T-helper 9 cell (primary cell): ENCODE measurements at places on chromosomes 2 and 18.

- no peak for DNase-seq
Measured at GRCh38 chr2:121860033-121860757, 104.7 kb downstream of the TSN start.

DNA sequence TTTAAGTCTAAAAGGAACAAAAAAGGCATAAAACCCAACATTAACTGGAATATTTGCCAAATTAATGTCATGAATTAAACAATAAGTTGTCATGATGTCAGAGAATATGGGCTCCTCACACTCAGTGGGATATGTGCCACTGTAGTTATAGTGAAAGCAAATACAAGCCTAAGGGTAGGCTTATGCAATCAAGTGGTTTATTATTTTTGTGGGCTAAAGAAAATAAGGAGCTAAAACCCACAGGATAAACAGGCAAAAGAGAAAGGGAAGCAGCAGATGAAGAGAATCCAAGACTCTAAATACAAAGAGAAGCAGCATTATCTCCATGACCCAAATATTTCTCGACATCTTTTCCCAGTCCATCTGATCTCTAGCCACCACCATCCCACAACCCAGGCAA is 17.5 kb downstream of the YWHAQ start:
- no peak for DNase-seq

DNA sequence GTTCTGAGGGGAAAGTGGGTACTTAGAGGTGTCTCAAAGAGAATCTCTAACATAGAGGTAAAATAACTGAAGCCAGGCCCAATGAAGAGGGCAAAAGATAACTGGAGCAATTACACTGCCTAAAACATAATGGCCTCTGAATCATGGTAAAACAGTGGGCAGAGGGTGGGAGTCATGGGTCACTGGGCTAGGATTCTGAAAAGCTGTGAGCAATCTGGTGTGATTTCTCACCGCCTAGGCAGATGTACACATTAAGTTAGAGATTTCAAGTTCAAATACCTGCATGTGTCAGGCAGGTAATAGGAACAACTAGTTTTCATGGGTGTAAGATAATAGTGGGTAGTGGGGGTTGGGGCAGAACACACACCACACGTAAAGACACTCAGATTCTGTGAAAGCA is 45.6 kb downstream of the INSIG2 start:
- DNase-seq, result no peak

DNA sequence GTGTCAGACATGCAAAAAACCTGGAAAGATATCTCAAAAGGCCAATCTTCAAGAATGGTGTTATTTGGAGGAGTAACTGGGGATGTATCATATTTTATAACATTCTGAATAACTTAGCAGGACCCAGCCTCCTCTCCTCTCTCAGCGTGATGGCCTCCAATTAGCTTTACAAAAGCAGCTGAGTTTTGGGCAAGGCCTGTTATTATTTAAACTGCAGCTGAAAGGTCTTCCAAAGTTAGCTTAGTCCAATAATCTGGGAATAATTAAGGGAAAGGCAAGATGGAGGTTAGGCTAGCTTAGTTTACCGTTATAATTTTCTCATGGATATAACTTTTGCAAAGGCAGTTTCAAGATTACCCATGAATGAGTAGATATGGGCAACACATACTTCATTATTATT is 32.8 kb upstream of the MPPE1 start:
- no peak for DNase-seq

- no peak for DNase-seq
Measured at GRCh38 chr18:76433788-76434187, 61.3 kb downstream of the ZNF516 start.

- no peak for DNase-seq
Measured at GRCh38 chr18:46858290-46858689, 59.0 kb downstream of the PIAS2 start.

GRCh38 chr18:44025421-44025820 is 655.3 kb upstream of the SETBP1 start:
- no peak for DNase-seq

DNA sequence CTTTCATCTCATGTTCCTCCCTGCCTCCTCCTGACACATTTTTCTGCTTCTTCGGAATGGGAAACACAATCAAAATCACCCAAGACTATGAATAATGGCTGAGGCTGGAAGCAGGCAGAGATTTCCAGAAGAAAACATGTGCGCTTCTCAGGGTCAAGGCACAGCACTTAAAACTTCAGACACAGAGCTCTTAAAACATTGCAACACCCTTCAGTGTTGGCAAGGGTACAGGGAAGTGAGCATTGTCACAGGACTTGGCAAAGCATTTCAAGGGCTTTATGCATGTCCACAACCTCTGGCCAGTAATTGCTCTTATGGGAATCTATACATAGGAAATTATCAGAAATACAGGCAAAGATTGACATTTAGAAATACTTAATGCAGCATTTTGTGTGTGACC is 477.6 kb upstream of the KLHL29 start:
- no peak for DNase-seq

DNA sequence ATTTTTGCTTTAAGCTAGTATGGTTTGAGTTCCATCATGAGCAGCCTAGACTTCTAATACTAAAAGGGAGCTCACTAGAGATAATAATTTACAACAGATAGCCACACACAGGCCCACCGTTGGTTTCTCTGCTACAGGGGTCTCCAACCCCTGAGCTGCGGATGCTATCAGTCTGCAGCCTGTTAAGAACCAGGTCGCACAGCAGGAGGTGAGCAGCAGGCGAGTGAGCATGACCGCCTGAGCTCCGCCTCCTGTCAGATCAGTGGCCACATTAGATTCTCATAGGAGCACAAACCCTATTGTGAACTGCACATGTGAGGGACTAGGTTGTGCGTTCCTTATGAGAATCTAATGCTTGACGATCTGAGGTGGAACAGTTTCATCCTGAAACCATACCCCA is 150.6 kb downstream of the HRH4 start:
- no peak for DNase-seq

GRCh38 chr2:161486111-161486510 is 70.0 kb downstream of the TBR1 start:
- no peak for DNase-seq

DNA sequence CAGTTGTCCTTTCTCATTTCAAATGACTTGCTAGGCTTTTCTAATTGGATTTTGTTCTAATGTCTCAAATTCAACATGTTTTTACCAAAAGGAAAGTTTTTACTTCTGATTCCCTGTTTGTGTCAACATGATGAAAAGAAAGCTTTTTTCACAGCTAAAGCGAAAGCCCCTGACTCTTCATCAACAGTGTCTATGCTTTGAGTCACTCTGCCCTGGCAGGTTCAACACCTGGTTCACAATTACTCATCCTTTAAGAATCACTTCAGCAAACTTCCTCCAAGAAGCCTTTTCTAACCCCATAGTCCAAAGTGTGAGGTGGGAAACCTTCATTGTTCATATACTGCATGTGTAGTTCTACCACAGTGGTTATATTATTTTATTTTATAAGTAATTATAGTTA is 7.6 kb upstream of the DSG2 start:
- no peak for DNase-seq

DNA sequence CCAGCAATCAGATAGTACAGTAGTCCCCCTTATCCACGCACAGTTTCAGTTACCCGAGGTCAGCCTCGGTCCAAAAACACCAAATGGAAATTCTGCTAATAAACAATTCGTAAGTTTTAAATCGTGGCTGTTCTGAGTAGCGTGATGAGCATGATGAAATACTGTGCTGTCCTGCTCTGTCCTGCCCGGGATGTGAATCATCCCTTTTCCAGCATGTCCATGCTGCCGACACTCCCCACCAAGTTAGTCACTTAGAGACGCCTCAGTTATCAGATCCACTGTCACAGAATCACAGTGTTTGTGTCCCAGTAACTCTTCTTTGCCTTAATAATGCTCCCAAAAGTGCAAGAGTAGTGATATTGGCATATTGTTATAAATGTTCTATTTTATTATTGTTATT is 62.1 kb downstream of the MEX3C start:
- DNase-seq, result no peak

DNA sequence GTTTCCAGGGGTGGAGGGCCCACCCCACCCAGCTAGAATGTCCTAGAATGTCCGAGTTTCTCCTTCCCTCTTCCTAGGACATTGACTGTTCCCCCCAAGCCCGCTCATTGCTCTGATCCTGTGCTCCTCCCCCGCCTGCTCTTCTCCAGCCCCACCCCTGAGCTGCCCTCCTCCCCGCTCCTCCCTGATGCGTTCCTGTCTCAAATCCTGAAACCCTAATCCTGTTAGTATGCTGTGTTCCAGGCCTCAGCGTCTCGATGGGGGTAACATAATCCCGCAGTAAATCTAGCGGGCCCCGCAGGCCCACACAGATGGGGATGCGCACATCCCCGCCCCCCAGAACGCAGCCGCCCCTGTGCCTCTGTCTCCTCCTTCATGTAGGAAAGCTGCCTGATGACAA is 51.3 kb downstream of the NRP2 start:
- DNase-seq, result no peak

GRCh38 chr2:30048636-30049175 is 98.1 kb upstream of the YPEL5 start:
- no peak for DNase-seq

- no peak for DNase-seq
Measured at GRCh38 chr2:191929288-191929687, 82.4 kb upstream of the CAVIN2 start.

GRCh38 chr2:17476064-17476463 is 42.2 kb downstream of the RAD51AP2 start:
- DNase-seq, result no peak

DNA sequence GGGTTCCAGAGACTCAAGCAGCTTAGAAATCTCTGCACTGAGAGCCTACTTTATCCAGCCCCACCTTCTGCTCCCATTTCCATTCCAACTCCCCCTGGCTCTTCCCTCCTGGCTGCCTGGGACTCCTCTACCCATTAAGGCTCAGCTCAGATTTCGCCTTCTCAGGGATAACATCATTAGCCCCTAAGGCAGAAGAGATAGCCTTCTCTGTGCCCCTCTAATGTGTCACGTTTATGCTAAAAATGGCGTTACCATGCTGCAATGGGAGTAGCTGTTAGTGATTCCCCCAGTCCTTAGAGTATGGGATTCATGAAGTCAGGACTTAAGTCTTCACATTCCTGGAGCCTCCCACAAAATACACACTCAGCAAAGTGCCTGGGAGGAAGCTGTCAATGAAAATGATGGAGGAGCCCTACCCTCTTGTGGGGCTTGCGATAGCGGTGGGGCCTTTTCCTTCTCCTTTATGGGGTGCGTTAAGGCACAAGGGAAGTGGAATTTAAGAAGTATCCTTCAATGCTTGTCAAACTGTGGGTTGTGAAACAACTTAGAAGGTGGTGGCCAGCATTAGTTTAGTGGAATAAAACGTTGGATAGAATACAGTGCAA is 144.7 kb upstream of the COPS8 start:
- no peak for DNase-seq

DNA sequence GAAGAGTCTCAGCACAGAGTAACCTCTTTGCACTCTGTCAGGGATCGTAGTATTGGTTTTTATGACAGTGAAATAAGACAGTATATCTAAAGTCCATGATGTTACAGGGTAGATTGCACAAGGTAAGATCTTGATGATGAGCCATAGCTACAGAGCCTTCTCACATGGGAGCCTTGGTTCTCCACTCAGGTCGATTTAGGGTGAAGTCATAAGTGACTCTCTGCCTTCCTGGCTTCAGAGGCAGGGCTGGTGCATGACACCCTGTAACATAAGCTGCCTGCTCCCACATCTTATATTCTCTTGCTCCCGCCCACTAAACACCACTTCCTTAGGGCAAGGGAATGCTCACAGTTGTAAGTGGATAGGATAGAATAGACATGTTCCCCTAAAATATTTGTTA is 13.3 kb downstream of the DAPL1 start:
- no peak for DNase-seq

- no peak for DNase-seq
Measured at GRCh38 chr2:187686416-187687024, 132.3 kb upstream of the TFPI start.

- no peak for DNase-seq
Measured at GRCh38 chr18:75183973-75184493, 24.9 kb downstream of the PTGR3 start.

GRCh38 chr2:9709539-9710285 is 78.9 kb upstream of the YWHAQ start:
- no peak for DNase-seq

GRCh38 chr2:47029737-47030524 is 114.3 kb upstream of the MCFD2 start:
- DNase-seq, result no peak

GRCh38 chr18:1954583-1955312 is 616.6 kb downstream of the METTL4 start:
- no peak for DNase-seq

DNA sequence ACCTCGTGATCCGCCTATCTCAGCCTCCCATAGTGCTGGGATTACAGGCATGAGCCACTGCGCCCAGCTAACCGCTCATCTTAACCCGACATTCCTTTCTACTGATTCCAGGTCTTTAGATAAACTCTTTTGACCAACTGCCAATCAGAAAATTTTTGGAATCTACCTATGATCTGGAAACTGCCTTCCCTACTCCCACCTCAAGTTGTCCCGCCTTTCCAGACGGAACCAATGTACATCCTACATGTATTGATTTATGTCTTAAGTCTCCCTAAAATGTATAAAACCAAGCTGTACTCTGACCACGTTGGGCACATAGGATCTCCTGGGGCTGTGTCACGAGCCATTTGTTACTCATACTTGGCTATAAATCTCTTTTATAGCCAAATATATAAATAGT is 3.2 kb upstream of the NEU2 start:
- no peak for DNase-seq

- DNase-seq, result no peak
Measured at GRCh38 chr2:151200844-151201243, 60.8 kb downstream of the RBM43 start.

GRCh38 chr2:235576337-235576910 is 82.6 kb downstream of the AGAP1 start:
- no peak for DNase-seq

DNA sequence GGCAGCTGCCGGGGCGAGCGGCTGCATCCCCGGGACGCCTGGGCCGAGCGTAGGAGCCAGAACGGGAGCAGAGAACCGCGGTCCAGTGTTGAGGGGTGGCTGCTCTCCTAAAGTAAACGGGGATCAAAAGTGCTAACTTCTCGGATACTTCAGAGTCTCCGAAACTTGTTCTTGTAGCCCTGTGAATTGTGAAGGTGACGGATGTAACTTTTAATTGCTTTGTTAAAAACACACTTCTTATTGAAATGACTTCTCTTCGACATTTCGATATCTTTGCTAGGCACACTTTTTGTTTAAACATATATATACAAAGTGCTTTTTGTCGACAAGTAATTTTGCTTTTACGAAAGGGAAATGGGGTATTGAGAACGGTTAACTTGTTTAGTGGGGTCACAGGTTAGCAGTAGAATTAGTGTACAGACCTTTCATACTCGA is 540 bp downstream of the ATP9B start:
- no peak for DNase-seq

DNA sequence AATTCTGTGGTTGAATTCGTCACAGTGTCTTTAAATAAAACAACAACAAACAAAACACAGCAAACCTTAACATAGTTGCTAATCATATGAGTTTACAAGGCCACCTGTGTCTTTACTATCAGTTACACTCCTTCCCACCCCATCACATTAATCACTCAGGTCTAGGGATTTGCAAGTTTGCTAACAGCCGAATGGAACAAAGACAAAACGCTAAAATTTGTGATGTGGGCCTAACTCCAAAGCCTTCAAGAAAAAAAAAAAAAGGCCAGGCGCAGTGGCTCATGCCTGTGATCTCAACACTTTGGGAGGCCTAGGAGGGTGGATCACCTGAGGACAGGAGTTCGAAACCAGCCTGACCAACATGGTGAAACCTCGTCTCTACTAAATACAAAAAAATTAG is 566 bp upstream of the POLI start:
- DNase-seq, result no peak
